ENCODE measurements at places on chromosomes 2 and 18. TPM values are rescaled to one million over a fixed set of nuclear protein-coding genes. Genes with fewer than 3 reads are reported as not detected.

The MC5R gene
- total RNA-seq: not detected

DNA sequence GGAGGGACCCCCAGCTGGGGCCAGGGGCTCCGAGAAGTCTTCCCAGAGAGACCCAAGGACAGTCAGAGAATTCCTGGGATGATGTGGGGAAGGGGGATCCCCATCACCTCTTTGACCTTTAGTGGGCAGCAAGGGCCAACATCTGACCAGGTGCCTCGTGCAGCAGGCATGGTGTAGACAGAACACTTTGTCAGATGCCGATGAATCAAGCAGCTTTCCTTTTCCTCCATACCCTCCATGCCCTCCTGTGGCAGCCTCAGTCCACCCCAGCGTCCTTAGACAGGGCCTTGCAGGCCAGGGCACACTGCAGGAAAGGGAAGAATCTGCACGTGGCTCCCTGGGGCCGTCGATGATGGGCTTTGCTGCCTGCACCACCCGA, 26.3 kb downstream of the GPR55 start:
- H3K4me1 ChIP-seq: peaks cover 8% of the 10 kb centered on the region
- H3K27me3 ChIP-seq: no peaks in the 10 kb centered on the region
- H3K4me3 ChIP-seq: no peak overlapping the region
- no peaks in the 10 kb centered on the region for H3K36me3 ChIP-seq

The CCNYL1 gene
- total RNA-seq: 33.1 TPM

DNA sequence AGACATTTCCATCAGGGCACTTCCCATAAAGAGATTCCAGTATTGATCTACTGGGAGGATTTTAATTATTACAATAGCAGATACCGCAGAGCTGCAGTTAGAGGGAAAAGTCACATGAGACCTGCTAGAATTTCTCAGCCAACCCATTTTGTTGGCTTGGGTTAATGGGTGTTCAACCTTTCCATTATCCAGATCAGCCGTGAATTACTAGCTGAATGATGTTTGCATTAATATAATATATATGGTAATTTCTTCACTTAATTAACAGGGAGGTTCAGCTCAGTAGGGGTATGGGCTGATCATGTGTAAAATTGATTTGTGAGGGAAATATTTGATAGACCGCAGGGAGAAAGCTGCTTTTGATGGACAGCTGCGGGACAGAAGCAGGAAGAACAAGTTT, 56.4 kb upstream of the OTX1 start:
- no peak overlapping the region for H3K27ac ChIP-seq
- H3K36me3 ChIP-seq: peaks cover 4% of the 10 kb centered on the region
- H3K4me1 ChIP-seq: no peaks in the 10 kb centered on the region
- H3K4me3 ChIP-seq: no peak overlapping the region
- no peaks in the 10 kb centered on the region for H3K27me3 ChIP-seq

The TBR1 gene
- total RNA-seq: not detected

GRCh38 chr2:191687867-191688266, 9.9 kb downstream of the NABP1 start:
- no peak for DNase-seq
- H3K27ac ChIP-seq: no peak overlapping the region

The CRYBA2 gene
- total RNA-seq: 5.5 TPM

GRCh38 chr2:170739048-170739447, 23.9 kb downstream of the SP5 start:
- no peak overlapping the region for H3K27ac ChIP-seq
- DNase-seq: no peak
- no peaks in the 10 kb centered on the region for H3K36me3 ChIP-seq
- no peaks in the 10 kb centered on the region for H3K27me3 ChIP-seq
- no peak overlapping the region for H3K4me3 ChIP-seq

Measured in colonic mucosa (tissue), 4 donors.